Activated CD4-positive, alpha-beta T cell treated with anti-CD3 and anti-CD28 coated beads for 4 hours (primary cell): ENCODE measurements at places on chromosomes 12 and 14.
A peak's percentile ranks its signal among the peaks of the same experiment; 100 is the strongest.

DNA sequence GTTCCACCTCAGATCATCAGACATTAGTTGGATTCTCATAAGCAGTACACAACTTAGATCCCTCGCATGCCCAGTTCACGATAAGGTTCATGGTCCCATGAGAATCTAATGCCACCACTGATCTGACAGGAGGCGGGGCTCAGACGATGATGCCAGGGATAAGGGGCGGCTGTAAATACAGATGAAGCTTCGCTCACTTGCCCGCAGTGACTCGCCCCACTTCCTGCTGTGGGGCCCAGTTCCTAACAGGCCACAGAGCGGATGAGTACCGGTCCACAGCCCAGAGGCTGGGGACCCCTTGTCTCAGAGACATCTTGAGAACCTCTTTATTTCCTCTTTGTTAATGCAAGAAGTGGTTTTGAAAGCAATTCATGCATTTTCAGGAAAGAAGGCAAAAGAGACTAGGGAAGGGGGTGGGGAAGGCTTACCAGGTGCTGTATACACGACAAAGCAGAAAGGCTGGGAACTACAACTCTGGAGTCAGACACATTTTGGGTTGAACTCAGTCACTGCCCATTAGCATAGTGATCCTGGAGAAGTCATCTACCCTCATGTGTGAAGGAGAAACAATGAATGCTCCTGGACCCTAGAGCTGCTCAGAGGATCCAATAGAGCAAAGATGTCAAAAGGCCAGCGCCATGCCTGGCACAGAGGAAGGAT is 68.7 kb downstream of the EID3 start:
- DNase-seq: no peak

GRCh38 chr12:88509851-88510250 is 70.4 kb downstream of the KITLG start:
- DNase-seq: no peak

DNA sequence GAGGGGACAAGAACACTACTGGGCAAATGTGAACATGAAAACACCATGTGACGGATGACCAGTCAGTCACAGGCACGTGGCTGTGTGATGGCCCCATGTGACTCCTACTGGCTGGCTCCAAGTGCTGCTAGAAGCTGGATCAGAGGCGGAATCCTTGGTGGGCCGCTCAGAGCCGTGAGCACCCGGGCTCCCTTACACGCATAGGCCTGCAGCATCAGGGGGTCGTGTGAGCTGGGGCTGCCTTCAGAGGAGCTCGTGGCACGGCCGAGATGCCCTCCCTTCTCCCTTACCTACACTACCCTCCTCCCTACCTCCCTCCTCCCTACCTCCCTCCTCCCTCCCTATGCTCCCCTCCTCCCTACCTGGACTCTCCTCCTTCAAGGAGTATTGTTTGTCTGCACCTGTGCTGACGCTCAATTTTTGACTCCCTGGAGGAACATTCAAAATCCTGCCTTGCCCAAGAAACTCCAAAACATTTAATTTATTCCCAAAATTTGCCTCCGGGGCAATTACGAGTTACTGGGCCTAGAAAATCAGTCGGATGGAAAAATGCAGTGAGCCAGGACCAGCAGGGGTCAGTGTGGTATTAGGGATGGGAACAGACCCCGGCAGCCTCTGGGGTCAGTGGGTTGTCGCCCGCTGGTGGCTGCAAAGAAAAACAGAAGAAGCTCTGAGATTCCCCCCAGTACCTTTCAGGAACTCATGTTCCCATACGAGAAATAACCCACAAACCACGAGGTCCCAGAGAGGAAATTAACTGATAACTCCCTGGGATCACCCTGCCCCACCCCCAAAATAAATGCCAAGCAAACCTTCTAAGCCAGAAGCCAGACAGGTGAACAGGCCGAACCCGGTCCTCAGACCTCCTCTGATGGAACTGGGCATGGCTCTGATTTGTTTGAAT is 61.3 kb downstream of the C14orf132 start:
- peak; percentile 72 for DNase-seq

GRCh38 chr14:106489112-106489881 is 962.9 kb downstream of the TMEM121 start:
- no peak for DNase-seq

- DNase-seq: no peak
These were observed 4.0 kb downstream of the SLC25A47 start for GRCh38 chr14:100327128-100327527.

GRCh38 chr12:89783359-89784060 is 74.9 kb upstream of the ATP2B1 start:
- no peak for DNase-seq

- peak; percentile 17 for DNase-seq
These were observed 41.2 kb downstream of the YLPM1 start for GRCh38 chr14:74804219-74804825.

GRCh38 chr12:32233568-32233967 is 126.9 kb downstream of the BICD1 start:
- DNase-seq: no peak

DNA sequence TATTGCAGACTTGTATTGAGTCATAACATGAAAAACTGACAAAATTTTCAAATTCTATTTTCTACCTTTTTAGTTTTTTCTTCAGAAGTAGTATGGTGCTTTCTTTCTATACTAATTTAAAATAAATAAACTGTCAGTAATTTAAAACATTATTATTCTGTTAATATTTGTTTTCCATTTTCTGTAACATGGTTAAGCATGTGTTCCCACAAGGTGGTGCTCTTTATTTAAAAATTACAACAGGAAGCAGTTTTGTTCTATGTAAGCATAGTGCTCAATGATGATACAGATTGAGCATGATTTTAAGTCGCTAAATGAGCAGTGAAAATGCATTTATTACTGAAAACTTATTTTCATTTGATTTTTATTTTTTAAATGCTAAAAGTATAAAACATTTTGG is 114.6 kb downstream of the PPFIA2 start:
- DNase-seq: no peak

DNA sequence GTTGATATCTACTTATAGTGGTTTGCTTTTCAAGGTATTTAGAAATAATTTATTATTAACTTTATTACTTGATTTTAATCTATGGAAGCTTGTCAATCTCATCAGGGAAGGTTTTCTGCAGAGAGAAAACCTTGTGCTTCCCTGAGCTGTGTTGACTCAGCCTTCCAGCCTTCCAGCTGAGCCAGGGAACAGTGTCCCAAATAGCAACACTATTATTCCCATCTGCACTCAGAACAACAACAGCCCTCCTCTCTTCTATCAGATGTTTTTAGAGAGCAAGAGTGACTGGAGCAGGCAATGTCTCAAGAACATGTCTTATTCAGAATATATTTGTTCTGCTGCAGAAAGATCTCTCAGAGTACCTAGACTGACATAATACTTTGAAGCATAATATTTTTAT is 389.9 kb upstream of the GARIN6 start:
- DNase-seq: no peak

DNA sequence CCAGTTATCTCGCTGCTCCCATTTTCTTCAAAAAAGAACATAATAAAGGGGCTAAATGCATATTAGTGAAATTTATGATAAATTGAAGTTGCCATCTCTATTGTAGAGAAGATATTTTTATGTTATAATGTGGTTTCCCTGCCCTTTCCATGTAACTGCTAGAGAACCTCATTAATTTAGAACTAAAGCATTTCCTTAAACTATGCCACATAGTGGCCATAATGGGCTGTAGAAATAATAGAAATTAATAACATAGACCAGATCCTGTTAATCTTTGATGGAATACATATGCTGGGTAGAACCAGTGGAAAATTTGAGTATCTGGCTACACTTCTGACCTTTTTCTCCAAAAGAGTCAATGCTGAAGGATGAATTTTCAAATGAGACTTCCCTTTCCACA is 376.7 kb downstream of the PDZRN4 start:
- DNase-seq: no peak

DNA sequence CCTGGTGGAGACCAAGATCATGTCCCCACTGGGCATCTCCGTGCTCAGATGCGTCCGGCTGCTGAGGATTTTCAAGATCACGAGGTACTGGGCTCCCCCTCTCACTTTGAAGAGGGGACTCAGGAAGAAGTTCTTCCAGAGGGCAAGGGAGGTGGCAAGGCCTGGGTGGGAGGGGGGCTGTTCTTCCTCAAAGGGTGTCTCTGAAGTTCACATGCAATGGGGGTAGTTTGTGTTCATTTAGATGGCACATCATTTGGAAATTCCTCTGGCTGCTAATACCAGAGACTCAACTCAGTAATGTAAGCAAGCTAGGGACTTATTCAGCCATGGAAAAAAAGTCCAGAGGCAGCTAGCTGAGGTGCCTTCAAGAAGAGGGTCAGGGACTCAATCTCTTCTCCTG is 227.1 kb upstream of the FKBP4 start:
- DNase-seq: no peak

DNA sequence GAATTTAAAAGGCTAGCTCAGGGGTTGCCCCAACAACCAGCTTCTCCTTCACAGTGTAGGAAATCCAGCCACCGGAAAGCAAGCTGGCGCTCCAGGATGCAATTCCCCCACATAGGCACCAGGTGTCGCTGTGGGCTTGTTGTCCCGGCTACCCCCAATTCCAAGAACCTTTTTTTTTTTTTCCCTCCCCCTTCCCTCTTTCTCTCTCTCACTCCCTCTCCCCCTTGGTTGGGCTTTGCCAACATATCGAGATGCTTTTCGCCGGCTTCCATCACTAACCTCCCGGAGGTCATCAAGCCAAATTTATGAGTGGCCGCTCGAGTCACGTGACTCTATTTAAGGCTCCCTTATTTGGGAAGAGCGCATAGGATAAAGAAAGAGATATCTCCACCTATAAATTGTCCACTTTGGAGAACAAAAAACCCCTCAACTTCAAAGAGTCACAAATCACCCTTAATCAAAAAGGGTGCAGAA is at the start of gene HOXC5:
Gene HOXC5, plus strand, starts transcription at position 424 of the 474 bp plus-strand sequence. CDS start 73 bp downstream, outside the sequence.
- peak; percentile 40 for DNase-seq

GRCh38 chr12:46534327-46534840 is 161.8 kb upstream of the SLC38A2 start:
- DNase-seq: no peak

- no peak for DNase-seq
These were observed 110.2 kb downstream of the SNAPC1 start for GRCh38 chr14:61872452-61872851.

GRCh38 chr14:20615996-20616395 is 24.8 kb upstream of the RNASE12 start:
- no peak for DNase-seq

GRCh38 chr12:2609020-2609419 is 185.8 kb upstream of the FKBP4 start:
- no peak for DNase-seq

DNA sequence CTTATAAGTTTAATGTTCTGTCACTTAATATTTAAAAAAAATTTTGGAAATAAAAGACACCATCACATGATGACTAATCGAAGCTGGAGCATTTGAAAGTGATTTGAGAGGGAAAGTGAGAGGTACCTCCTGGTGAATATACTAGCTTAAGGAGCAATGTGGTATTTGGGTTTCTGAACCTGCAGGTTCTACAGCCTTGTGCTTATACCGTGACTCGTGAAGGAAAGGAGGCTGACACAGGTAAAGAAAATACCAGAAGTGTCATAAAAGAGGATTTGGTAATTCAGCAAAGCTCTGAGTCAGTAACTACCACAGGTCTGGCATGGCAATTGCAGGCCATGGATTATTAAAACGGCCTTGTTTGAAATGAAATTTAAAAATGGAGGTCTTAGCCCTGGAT is 151.0 kb downstream of the SLC38A4 start:
- no peak for DNase-seq

- no peak for DNase-seq
These were observed 31.8 kb downstream of the PAH start for GRCh38 chr12:102885043-102885932.

DNA sequence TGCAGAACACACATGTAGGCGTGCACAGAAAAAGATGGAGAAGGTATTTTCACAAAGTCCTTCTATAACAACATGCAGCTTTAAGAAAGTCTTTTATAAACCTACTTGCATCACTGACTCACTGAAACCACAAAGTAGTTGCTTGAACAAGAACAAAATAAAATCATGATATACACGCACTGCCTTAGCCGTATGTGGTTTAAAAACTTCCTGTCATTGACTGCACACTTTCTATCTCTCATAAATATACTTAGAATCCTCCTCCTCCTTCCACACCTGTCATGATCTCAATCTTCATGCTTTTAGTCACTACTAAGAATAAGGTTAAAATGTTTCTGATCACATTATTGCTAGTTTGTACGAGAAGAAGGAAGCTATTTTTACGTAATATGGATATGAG is 31.8 kb upstream of the RAD51AP1 start:
- peak; percentile 11 for DNase-seq

GRCh38 chr14:31947076-31947475 is 130.0 kb upstream of the ARHGAP5 start:
- DNase-seq: no peak

DNA sequence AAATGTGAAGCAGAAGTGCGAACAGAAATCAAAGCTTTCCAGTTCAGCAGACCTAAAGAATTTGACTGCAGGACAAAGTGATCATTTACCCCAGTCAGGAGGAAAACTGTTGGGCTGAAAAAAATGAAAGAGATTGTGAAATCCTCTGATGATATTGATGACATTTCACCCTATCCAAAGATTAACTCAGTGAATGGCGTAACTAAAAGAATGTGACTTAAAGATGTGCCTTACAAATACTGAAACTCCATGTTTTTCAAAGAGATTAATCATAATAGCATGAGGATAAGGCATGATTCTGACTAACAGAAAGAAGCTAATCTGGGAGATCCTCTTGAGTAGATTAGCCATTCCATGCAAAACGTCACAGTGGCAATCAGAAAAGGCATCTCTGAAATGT is 225.6 kb downstream of the DUSP6 start:
- no peak for DNase-seq

- DNase-seq: no peak
These were observed 181.4 kb downstream of the SYT1 start for GRCh38 chr12:79046021-79046420.

GRCh38 chr12:87806310-87806709 is 222.9 kb downstream of the C12orf50 start:
- DNase-seq: no peak

DNA sequence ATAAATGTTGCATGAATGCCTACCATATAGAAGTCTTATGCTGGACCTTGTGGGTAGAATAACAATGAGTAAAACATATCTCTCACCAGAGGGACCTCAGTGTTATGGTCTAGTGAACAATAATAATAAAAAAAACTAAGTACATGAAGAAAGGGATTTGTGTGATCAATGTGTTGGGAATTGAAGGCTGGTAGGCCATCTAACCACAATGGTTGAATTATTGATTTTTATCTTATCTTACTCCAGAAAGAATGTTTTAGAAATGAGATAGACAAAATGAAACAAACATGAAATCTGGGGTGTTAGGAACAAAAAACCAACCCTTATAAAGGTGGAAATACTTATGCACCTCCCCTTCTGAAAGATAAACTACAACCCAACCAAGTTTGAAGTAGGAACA is 243.9 kb upstream of the LRIG3 start:
- DNase-seq: no peak

GRCh38 chr12:100515968-100516367 is 42.3 kb downstream of the NR1H4 start:
- DNase-seq: no peak
